ENCODE measurements at places on chromosomes 5 and 9. TPM values are rescaled to one million over a fixed set of nuclear protein-coding genes. Genes with fewer than 3 reads are reported as not detected.

The DIRAS2 gene
- 2.2 TPM for total RNA-seq

GRCh38 chr9:70534471-70534870 is 120.0 kb upstream of the KLF9 start:
- DNase-seq: no peak
- H3K4me1 ChIP-seq: no peaks in the 10 kb centered on the region
- no peak overlapping the region for H3K4me3 ChIP-seq
- no peaks in the 10 kb centered on the region for H3K27me3 ChIP-seq
- no peaks in the 10 kb centered on the region for H3K36me3 ChIP-seq
- H3K27ac ChIP-seq: no peak overlapping the region

- no peaks in the 10 kb centered on the region for H3K27me3 ChIP-seq
- no peaks in the 10 kb centered on the region for H3K36me3 ChIP-seq
- DNase-seq: no peak
- H3K4me1 ChIP-seq: no peaks in the 10 kb centered on the region
- no peak overlapping the region for H3K4me3 ChIP-seq
These were observed 15.3 kb upstream of the PIK3R1 start for GRCh38 chr5:68200288-68200687.

DNA sequence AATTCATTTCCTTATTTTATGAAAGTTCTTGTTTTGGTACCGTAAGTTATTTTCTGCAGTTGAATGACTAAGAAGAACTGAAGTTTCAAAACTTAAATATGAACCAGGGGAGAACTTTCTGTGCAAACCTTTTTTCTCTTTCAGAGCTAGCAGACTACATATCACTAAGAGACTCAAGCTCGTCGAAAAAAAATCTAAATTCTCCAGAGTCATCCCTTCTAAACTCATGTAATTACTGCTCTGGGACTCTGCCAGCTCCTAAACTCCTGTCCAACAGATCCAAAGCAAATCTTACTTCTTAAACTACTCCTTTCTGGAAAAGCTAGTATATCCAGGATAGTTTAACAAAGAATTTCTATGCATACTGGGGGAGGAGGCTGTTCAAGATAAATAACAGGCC is 87.0 kb upstream of the NR5A1 start:
- no peak overlapping the region for H3K4me3 ChIP-seq
- DNase-seq: no peak
- H3K4me1 ChIP-seq: no peaks in the 10 kb centered on the region
- no peaks in the 10 kb centered on the region for H3K36me3 ChIP-seq
- no peak overlapping the region for H3K27ac ChIP-seq

GRCh38 chr9:112532427-112532826 is 45.8 kb downstream of the KIAA1958 start:
- H3K27ac ChIP-seq: no peak overlapping the region
- H3K27me3 ChIP-seq: no peaks in the 10 kb centered on the region
- no peak for DNase-seq

DNA sequence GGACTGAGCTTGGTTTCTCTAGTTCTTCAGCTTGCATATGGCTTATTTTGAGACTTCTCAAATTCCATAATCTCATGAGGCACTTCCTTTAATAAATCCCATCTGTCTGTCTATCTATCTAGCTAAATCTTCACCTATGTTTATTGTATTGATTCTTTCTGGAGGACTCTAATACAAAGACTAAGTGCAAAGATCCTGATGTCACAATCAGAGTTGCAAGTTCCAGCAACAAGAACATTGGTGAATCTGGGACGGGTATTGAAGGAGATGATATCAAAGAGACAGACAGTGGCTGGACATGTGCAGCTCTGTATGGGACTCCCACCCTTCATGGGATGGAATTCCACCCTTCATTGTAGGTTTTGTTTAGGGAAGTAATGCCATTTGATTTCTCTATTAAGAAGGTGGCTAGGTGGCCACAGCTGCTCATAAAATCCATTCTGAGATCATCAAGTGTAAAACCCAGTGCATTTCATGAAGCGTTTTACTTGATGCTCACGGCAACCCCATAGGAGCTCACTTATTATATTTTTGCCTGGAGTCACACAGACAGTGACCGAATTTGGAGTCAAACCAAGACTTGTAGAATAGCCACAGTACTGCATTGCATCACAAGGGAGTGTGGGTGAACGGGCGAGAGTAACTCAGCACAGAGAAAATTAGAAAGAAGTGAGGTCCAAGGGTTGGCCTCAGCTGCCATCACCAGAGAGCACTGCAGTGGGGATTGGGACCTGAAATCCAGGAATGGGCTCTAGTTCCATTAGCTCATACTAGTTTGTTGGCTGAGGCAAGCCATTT is 24.9 kb downstream of the TAS2R1 start:
- H3K4me3 ChIP-seq: no peak overlapping the region
- H3K4me1 ChIP-seq: no peaks in the 10 kb centered on the region
- no peaks in the 10 kb centered on the region for H3K36me3 ChIP-seq
- no peak for DNase-seq
- no peak overlapping the region for H3K27ac ChIP-seq
- no peaks in the 10 kb centered on the region for H3K27me3 ChIP-seq

The FPGS gene
- 91.5 TPM for total RNA-seq

GRCh38 chr9:16715404-16715803 is 155.1 kb downstream of the BNC2 start:
- H3K4me1 ChIP-seq: no peaks in the 10 kb centered on the region
- H3K36me3 ChIP-seq: no peaks in the 10 kb centered on the region
- H3K27ac ChIP-seq: no peak overlapping the region

The MRPS2 gene
- 42.7 TPM for total RNA-seq

GRCh38 chr9:124758061-124758460 is 13.1 kb downstream of the NR6A1 start:
- H3K4me1 ChIP-seq: no peaks in the 10 kb centered on the region
- DNase-seq: no peak
- no peaks in the 10 kb centered on the region for H3K27me3 ChIP-seq
- H3K27ac ChIP-seq: no peak overlapping the region
- H3K36me3 ChIP-seq: no peaks in the 10 kb centered on the region

The INSL6 gene
- not detected for total RNA-seq

GRCh38 chr9:38117651-38118050 is 48.6 kb upstream of the SHB start:
- H3K27me3 ChIP-seq: no peaks in the 10 kb centered on the region
- no peak overlapping the region for H3K27ac ChIP-seq
- no peak for DNase-seq
- no peaks in the 10 kb centered on the region for H3K36me3 ChIP-seq
- H3K4me1 ChIP-seq: no peaks in the 10 kb centered on the region

The C9orf50 gene
- not detected for total RNA-seq

DNA sequence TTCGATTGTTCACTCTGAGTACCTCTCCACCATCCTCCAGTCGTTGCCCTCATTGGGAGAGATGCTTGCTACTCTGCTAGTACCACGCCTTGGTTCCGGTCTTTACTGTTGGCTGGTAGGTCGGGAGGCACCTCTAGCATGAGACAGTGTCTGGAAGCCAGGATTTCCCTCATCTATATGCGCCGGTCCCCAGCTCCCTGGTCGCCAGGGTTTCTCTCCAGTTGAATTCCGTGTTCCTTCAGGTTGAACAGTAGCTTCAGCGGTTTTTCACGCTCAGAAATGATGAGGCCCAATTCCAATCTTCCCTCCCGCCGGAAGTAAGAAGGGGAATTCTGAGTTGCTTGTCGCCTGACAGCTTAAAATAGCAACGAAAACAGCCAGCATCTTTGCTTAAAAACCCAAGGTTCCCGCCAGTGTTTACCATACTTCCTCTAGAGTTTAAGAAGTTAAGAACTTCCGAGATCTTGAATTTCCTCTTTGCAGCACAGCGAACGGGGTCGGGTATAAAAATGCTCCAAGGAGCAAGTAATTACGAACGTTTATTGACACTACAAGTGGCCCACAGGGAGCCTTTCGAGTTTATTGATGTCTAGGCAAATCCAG is 1.3 kb upstream of the ST8SIA4 start:
- H3K27ac ChIP-seq: peak overlapping the region; percentile 92
- peak overlapping the region; percentile 53 for H3K4me3 ChIP-seq
- H3K4me1 ChIP-seq: no peaks in the 10 kb centered on the region
- DNase-seq: peak; percentile 46
- H3K27me3 ChIP-seq: no peaks in the 10 kb centered on the region

DNA sequence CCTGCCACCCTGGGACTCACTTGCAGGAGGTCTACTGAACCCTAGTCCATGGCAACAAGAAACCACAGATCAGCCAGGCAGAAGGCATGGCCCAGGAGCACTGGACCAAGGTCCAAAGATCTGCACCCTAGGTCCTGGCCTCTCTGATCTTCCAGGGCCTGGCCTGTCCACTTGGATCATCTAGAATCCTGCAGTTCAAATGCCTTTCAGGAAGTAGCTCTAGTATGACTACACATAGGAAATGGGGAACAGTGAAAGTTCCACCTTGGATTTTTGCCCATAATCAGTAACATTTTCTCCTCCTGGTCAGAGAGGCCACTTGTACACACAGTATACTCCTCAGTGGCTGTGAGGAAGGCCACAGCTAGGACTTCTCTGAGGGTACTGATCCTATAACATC is 11.5 kb downstream of the ANXA6 start:
- no peak for DNase-seq
- H3K36me3 ChIP-seq: no peaks in the 10 kb centered on the region
- no peak overlapping the region for H3K27ac ChIP-seq
- H3K27me3 ChIP-seq: no peaks in the 10 kb centered on the region
- peaks cover 3% of the 10 kb centered on the region for H3K4me1 ChIP-seq

DNA sequence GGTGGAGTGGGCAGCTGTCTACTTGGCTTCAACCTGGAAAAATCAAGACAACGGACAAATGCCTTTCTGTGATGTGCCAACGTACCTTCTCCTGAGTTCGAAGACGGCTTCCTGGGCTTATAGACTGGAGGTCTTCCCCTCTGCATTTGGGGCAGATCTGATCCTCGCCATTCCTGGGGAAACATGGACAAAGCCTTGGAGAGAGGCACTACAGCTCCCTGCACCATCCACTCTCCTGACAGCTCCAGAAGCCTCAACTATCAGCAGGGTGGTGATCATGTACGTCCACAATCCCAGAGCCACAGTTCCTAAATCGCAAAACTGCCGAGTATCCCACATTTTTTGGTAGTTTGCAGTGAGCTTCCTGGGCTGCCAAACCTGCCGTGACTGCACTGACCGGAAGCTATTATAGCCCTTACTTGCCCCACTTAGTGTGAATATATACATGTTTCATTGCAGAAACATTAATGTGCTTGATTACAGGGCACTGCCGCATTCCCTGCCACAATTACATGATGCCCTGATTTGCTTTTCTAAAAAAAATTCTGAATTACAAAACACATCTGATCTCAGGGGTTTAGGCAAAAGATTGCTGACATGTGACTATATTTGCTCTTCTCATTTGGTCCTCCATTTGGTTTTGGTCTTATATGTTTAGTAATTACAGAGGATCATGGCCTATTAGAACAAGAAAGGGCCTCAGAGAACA is 2.8 kb downstream of the TRAF1 start:
- H3K36me3 ChIP-seq: no peaks in the 10 kb centered on the region
- H3K4me1 ChIP-seq: no peaks in the 10 kb centered on the region
- no peak overlapping the region for H3K4me3 ChIP-seq
- no peak for DNase-seq
- H3K27me3 ChIP-seq: no peaks in the 10 kb centered on the region

- no peak overlapping the region for H3K27ac ChIP-seq
- H3K27me3 ChIP-seq: no peaks in the 10 kb centered on the region
- no peak for DNase-seq
- H3K4me3 ChIP-seq: no peak overlapping the region
These were observed 19.8 kb downstream of the IFT74 start for GRCh38 chr9:26975728-26976707.

- H3K27ac ChIP-seq: no peak overlapping the region
- H3K4me3 ChIP-seq: no peak overlapping the region
- H3K36me3 ChIP-seq: no peaks in the 10 kb centered on the region
- H3K27me3 ChIP-seq: no peaks in the 10 kb centered on the region
- no peak for DNase-seq
These were observed 123.6 kb downstream of the INVS start for GRCh38 chr9:100222674-100223073.

The PTCH1 gene
- total RNA-seq: 71.0 TPM

DNA sequence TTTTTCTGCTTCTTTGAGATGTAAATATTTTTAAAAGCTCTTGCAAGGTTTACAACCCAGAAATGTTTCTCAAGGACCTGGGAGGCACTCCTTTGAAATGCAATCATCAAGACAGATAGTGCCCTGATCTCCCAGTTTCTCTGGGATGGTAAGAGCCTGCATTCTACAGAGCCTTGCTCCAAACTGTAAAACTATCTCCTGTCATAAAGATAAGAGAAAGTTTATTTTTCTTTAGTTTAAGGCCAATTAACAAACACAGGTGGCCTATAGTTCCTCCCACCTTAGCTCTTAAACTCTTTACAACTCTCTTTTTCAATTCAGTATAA is 1231.1 kb upstream of the NUDT12 start:
- H3K36me3 ChIP-seq: no peaks in the 10 kb centered on the region
- H3K4me1 ChIP-seq: no peaks in the 10 kb centered on the region
- H3K27ac ChIP-seq: no peak overlapping the region
- no peak for DNase-seq
- no peaks in the 10 kb centered on the region for H3K27me3 ChIP-seq

DNA sequence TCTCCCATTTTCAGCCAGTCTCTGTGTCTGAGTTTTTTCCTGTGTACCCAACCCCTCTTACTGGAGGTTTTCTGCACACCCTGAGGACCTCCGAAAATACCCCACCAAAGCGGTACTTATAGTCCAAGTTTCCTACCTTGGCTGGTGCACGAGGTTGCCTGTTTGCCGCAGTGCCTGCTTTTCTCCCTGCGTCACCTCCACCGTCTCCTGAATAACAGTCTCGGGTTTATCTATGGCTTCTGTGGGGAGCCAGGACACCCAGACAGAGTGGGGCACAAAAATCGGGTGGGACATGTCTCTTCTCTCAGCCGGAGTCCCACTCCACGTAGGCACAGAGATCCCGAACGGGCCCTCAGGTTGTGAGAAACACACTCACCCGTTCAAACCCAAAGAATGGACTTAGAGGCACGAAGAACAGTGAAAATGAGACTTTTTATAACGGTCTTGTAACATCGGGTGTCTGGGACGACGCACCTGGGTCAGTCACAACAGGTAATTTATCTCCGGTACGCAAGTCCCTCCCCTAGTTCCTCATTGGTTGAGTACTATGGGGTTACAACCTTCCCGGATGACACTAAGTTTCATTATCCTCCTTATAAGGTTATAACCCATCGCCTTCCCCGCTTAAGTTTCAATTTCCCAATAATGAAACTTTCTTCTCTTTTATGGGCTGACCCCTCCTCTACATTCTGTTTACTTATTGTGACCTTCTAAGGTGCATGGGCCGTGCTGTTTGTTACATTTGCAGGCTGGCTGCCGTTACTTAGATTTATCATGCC is 970.2 kb upstream of the COX7C start:
- DNase-seq: no peak
- no peaks in the 10 kb centered on the region for H3K4me1 ChIP-seq
- no peaks in the 10 kb centered on the region for H3K27me3 ChIP-seq
- H3K27ac ChIP-seq: no peak overlapping the region
- H3K36me3 ChIP-seq: no peaks in the 10 kb centered on the region
- H3K4me3 ChIP-seq: no peak overlapping the region

GRCh38 chr5:45521067-45521466 is 175.1 kb downstream of the HCN1 start:
- H3K27me3 ChIP-seq: no peaks in the 10 kb centered on the region
- no peak overlapping the region for H3K4me3 ChIP-seq
- no peak overlapping the region for H3K27ac ChIP-seq
